ENCODE measurements at places on chromosomes 16 and 17. TPM values are rescaled to one million over a fixed set of nuclear protein-coding genes. Genes with fewer than 3 reads are reported as not detected.

The KRTAP4-4 gene
- total RNA-seq = not detected

The PIK3R6 gene
- total RNA-seq = not detected

The HP gene
- total RNA-seq = not detected

DNA sequence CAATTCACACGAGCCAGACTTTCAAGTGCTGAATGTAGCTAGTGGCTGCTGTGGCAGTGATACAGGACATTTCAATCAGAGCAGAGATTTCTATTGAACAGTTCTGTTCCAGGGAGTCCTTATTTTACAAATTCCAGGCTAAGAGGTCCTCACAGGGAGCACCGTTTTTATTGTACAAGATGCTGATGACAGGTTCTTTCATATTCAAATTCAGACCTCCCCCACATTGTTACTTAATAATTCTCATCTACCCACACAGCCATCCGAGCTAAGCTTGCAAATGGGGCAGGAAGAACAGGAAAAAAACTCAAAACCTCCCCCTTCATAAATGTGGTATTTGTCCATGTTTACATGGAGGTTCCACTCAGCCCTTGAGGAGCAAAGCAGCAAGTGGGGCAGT lies 9.8 kb downstream of the GABARAPL2 start:
- DNase-seq = no peak

- DNase-seq = no peak
Observed at GRCh38 chr17:17509601-17510425, 13.6 kb upstream of the RASD1 start.

- no peak for DNase-seq
Observed at GRCh38 chr17:44830359-44831288, 537 bp upstream of the GJC1 start.

DNA sequence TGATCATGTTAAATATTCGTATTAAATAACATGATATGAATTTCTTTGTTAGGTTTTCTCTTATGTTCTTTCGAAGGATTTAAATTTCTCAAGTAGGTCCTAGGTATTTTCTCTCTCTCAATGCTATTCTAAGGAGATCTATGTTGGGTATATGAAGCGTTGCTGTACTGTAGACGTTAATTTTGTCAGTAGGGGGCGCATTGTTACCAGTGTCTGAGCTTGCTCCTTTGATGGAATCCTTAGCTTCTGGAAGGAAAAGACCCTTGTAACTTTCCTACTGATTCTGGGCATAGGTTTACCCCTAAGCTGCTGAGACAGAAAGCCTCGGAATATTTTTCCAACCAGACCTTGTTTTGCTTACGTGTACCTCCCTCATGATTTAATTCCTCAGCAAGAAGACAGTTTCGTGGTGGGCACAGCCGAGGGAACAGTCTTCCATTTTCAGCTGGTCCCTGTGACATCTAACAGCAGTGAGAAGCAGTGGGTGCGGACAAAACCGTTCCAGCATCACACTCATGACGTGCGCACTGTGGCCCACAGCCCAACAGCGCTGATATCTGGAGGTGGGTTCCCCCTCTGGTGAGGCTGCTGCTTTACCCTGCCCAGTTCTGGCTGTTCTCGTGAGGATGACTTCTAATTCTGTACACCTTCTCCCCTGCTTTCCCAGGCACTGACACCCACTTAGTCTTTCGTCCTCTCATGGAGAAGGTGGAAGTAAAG lies 17.9 kb downstream of the UTP4 start:
- peak; percentile 81 for DNase-seq

DNA sequence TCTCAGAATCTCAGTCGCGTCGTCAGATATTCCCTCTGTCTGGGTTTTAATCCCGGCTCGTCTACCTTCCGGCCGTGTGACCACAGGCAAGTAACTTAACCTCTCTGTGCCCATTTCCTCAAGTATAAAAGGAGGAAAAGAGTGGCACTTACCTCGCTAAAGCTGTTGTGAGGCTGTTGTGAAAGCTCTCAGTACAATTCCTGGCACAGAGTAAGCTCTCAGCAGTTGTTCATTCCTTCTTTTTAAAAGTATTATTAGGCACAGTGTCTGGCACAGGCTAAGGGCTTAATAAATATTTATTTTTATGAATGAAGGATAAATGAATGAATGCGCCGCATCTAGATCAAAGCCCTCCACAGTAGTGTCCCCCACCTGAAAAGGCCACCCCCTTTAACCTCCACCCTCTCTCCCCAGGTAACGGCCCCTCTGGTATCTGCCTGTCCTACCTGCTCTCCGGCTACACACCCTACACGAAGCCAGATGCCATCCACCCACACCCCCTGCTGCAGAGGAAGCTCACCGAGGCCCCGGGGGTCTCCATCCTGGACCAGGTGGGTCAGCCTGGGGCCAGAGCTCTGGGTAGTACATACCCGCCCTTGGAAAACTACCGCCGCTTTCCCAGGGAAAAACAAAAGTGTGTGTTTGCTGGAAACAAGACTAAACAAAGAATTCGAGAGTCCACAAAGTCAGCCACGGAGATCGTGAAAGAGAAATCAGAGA lies 6.0 kb downstream of the OSGIN1 start:
- no peak for DNase-seq

GRCh38 chr17:64059756-64060155 lies 39.3 kb upstream of the ICAM2 start:
- DNase-seq = no peak

- DNase-seq = peak; percentile 33
Observed at GRCh38 chr17:67221062-67221998, 23.7 kb downstream of the HELZ start.

- peak; percentile 84 for DNase-seq
Observed at GRCh38 chr17:38742411-38743308, 5.5 kb downstream of the PCGF2 start.

The DHRS7C gene
- not detected for total RNA-seq

The EPN2 gene
- 19.4 TPM for total RNA-seq

The SLFN12L gene
- under 0.01 TPM for total RNA-seq

DNA sequence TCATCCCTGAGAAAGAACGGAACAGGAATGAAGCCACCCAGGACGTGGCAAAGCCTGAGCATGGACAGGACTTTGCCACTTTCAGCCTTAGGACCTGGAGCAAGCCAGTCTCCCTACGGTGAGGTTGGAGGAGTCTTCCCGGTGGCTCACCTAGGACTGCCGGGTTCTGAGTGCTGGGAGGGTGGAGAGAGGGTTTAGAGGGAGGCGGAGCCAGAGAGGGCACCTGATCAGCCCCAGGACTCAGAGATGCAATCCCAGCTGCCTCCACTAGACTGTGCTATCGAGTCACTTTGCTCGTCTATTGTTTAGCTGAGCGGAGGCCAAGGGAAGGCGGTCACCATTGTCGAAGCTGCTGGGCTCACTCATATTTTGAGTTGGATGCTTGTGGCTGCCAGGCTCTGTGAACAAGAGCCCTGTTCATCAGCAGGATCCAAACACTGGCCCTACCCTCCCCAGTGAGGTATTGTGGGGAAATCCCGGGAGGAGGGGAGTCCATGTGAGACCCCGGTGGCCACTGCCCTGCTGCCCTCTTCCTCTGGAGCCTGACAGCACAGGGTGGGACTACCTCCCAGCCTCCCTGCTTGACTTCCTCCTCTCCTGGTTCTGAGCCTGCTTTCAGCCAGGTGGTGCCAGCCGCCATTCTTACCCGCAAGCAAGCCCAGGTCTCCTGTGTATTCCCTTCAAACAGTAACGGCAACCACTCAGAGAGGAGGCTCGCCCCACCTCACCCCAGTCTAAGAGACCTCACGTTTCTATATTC lies 7.0 kb downstream of the KRT14 start:
- peak; percentile 54 for DNase-seq
